ENCODE measurements at places on chromosomes 4 and X. TPM values are rescaled to one million over a fixed set of nuclear protein-coding genes. Genes with fewer than 3 reads are reported as not detected.

DNA sequence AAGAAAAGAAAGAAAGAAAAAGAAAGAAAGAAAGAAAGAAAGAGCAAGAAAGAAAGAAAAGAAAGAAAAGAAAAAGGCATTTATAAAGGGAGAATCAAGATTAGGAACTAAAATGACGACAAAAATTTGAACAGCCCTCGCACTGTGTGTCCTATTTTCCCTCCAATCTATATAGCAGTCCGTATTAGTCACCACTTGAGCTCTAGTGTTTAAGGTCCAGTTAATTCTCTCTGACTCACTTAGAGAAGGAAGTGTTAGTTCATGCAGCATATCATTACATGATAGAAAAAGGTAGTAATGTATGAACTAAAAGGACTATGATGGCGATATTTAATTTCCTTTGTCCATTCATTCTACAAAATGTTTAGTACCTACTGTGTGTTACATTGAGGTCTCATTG, 122.7 kb downstream of the CBLL2 start:
- DNase-seq = no peak

GRCh38 chr4:76376534-76376933, 44.4 kb downstream of the CCDC158 start:
- DNase-seq = no peak

The STPG2 gene
- 0.48 TPM for total RNA-seq

DNA sequence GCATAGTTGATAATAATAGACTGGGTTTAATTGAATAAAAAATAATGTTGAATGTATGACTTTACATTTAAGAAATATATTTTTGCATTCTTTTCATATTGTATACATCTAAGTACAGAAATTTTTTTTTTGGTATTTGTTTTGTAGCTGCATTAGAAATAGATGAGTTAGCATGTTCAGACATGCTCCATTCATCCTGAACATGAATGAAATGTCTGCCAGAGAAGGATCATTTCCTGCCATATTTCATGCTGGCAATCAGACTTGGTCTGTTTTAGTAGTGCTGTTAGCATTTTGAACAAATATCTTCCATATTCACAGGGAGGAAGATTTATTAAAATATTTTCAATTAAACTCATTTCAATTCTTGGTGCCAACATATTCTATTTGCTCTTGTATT, 98.9 kb downstream of the FRMPD4 start:
- no peak for DNase-seq

DNA sequence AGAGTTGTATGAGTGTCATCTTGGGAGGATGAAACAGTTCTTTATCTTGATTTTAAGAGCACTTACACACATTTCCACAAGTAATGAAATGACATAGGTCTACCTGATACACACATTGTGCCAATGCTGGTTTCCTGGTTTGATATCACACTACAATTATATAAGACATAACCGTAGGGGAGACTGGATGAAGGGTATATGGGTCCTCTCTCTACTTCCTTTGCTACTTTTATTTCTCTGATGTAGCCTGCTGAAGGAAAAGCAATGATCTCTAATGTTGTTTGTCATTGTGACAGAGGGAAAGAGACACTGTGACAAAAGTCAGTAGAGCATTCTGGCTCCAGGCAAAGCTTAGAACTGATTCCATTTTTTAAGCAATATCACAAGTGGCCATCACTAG, 238.0 kb downstream of the PDGFC start:
- DNase-seq = no peak

DNA sequence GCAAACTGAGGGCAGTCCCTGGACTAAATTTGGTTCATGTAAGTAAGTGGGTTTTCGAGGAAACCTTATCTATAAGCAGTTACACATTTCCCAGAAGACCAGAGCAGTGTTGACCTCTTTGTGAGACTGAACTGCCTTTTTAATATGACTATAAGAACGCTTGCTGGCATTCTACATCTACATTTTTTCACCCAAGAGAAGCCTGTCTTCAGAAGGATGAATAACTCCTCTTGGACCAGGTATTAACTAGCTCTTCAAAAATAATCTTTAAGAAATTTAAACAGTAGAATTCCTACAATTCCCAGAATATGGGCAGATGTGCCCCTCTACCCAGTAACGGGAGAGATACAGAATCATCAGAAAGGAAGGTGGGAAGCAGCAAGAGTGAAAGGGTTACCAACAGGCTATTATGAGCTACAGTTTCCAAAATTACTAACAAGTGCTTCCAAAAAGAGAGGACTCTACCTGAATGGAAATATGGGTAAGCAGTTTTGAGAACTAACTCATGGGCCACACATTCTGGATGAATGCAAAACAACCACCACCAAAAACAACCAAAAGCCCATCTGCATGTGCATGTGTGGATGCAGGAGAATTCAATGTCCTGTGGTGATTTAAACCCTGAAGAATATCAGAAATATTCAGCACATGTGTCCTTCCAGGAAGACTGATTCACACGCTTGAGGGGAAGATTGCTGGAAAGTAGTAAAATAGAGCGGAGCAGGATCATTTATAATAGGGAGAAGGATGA, 17.4 kb downstream of the BBS12 start:
- no peak for DNase-seq

DNA sequence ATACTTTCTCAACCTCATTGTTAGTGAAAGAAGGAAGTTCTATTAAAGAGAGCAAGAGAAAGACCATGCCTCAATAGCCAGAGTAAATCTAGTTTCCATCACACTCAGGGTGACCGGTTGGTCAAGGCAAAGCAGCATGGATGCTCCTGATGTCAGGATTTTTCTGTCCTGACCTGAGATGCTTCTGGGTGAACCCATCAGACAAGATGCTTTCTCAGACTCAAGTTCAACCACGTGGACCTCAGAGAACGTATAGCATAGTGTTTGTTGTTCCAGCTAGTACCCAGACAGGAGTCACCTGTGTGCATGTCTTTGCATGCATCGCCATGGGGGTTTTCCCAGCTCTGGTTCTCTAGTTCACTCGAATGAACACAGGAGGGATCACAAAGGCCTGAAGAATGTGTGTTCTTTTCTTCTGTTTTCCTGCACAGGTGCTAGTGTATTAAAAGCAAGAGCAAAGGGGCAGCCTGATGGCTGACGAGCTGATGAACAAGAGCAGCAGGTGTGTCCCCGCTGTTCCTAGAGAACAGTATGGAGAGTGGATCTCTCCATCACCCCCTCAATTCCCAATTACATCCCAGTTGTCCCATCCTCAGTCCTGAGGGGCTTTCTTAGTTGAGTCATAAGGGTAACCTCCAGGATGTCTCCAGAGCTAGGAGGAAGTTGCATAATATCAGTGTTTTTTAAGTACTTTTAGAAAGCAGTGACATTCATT, 110.5 kb upstream of the ENPP6 start:
- no peak for DNase-seq

The STATH gene
- not detected for total RNA-seq

DNA sequence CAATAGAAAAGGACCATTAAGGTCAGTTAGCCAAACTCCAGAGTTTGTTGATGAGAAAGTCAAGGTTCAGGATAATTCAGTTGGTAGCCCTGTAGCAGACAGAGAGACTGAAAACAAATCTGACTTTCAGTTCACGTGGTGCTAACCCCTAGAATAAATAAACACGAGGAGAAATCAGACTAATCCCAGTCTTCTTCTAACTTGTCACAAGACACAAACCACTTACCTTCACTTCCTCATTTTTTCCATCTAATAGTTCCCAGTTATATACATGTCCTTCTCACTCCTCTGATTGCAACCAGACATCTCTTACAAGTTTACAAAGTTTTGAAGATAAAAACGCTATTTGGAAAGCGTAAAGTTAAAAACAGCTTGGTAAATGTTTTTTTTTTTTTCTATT, 7.7 kb downstream of the TLR7 start:
- DNase-seq = no peak

DNA sequence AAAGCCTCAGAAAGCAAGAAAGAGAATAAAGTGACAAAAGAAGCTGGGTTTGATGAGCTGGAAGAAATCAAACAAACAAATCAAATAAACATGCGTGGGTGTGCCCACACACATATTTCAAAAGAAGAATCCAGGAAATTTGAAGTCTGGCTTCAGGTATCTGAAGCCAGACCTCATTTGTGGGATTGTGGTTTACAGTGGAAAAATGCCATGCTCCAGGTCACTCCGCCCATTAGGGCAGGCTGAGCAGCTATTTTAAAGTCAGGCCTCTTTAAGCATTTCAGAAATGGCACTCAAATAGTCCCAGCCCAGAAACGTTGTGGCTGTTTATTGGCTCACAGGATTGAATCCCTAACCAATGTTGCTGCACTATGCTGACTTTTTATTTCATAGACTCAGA, 226.1 kb upstream of the F9 start:
- no peak for DNase-seq

DNA sequence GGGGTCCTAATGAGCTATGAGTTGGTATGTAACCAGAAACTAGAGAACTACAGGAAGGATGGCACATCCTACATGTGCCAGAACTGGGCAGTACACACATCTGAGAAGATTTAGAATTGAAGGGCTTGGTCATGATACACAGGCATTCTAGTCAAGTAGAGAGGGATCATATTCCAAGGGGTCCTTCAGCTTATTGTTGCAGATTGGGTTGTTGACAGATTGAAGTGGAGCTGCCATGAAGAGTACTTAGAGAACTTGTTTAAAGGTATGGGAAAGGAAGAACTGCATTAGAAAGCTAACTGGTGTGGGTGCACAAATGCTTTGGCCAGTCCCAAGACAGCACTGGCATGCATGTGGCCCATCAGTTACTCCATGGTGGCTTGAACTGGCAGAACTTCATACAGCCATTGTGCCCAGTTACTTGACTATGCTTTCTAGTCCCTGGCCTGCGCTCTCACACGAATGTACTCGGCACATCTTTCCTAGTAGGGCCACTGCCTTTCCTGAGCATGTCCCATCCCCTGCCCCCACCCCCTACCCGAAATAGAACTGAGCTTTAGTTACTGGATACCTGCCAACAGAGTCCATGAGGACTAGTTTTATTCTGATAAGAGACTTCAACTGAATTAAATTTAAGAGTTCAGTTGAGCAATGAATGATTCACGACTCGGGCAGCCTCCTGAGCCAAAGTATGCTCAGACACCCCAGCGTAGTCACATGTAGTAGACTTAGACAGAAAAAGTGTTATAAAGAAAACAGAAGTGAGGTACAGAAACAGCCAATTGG, 64.0 kb downstream of the CCNG2 start:
- DNase-seq = no peak

DNA sequence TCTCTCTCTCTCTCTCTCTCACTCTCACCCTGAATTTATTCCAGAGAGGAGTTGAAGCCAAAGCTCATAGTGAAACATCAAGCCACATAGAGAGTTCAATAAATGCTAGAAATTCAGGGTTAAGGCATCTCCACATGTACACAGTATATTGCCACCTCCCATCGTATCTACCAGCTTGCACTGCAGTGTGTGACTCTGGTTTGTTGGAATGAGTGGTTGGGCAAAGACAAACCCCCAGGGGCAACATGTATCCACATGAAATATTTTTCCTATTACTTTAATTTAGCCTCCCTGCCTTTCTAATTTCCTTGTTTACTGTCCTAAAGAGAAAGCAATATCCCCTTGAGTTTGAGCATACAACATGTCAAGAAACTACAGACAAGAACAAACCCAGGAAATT, 247.3 kb downstream of the SPATA18 start:
- no peak for DNase-seq

DNA sequence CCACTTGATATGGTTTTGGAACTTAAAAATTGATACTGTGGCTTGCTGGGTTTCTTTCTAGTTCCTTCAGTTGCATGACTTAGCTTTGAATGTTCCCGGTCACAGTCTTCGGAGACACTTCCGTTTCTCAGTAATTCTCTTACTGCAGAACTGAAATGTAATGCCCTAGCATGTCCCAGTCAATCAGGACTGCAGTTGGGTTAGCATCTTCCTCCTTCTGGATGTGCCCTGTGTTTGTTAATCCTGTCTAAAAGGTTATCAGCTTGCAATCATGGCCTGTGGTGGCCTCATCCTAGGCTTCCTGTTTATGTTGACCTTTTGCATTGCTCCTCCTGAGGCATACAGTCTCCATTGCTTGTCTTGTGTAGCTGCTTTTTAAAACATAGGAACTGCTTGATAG, 275.9 kb downstream of the ARHGAP10 start:
- no peak for DNase-seq

GRCh38 chr4:121216461-121216860, 52.3 kb upstream of the TNIP3 start:
- DNase-seq = no peak

The DCAF16 gene
- total RNA-seq = 65.0 TPM

- DNase-seq = no peak
These were observed 261.1 kb upstream of the PLCXD1 start for GRCh38 chrX:19912-20571.

GRCh38 chrX:45351478-45351877, 150.8 kb upstream of the DIPK2B start:
- no peak for DNase-seq

GRCh38 chr4:2785613-2786012, 7.3 kb upstream of the SH3BP2 start:
- DNase-seq = no peak

- DNase-seq = no peak
These were observed 162.3 kb upstream of the MAMLD1 start for GRCh38 chrX:150200820-150201287.

GRCh38 chrX:15942307-15942706, 87.7 kb upstream of the AP1S2 start:
- no peak for DNase-seq

- DNase-seq = no peak
These were observed 2.9 kb downstream of the ZNF732 start for GRCh38 chr4:302381-302780.

DNA sequence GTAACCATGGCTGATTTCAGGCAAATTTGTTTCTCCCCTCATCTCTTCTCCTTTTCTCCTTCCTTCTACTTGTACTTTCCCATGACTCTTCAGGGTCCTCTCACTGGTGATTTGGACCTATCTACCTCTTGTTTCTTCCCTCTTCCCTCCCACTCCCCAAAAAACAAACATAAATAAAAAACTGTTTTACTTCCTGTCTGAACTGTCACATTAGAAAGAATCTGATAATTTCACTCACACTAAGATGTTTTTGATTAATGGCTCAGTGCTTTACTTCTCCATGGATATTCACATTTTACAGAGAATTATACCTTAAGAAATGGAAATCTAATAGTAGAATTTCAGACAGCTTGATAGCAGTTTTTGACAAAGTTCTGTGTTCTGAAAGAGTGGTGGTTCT, 7.2 kb downstream of the STK26 start:
- DNase-seq = no peak

DNA sequence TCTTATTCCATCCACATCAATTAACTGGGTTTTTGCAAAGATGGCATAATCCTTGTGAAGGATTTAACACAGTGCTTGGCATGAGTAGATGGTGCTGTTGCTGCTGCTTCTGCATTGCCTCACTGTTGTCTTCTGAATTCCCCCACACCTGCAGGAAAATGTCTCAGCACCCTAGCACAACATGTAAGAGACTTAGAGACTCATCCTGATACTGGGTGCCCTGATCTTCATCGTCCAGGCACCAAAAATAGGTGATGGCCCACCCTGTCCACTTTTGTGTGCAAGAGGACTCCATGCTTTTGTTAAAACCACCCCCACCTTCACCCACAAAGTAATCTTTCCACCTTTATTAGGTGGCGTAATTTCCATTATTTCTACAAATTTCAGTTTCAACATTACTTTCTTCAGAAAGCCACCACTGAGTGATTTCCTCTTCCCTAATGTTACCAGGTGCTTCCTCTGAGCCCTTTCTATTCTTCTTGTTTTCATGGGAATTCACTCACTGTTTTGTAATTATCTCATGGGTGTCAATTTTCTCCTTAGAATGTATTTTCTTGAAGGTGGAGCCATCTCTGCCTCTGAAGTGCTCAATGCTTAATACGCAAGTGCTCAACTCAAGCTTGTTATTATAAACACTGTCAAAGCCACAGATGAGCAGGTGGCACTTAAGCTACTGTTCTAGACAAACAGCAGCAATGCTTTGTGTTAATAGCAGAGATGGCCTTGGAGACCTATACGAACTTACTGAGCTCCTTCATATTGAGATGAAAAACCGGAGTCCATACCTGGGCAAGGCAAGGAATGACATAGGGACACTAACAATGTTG, 89.5 kb downstream of the HS3ST1 start:
- no peak for DNase-seq

All from ovary (tissue), 10 donors.